ENCODE measurements at places on chromosomes 1 and 21.
A peak's percentile ranks its signal among the peaks of the same experiment; 100 is the strongest.

- no peak for DNase-seq
Measured at GRCh38 chr1:211474451-211474850, 17.5 kb downstream of the RD3 start.

- DNase-seq: no peak
Measured at GRCh38 chr1:94019327-94019726, 101.6 kb downstream of the ABCA4 start.

DNA sequence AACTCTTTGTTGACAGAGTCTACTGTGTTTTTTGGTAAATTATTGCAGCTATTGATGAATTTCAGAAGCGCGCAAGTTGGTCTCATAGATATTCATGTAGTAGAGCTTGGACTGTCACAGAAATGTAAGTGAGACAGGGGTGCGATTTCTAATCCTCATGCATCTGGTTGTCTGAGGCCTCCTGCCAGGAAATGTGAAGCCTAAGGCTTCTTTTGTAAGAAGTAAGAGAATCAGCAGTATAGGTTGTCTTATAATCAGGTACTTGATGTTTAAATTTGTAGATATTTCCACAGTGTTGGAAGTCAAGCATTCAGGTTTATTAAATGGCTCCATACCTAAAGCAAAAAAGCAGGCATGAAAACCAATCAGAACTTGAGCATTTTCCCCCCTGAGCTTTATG lies 332.9 kb upstream of the FMN2 start:
- DNase-seq: no peak

GRCh38 chr1:201758499-201759050 lies 70.4 kb upstream of the IPO9 start:
- no peak for DNase-seq

GRCh38 chr1:185157599-185158412 lies 839 bp downstream of the SWT1 start:
- no peak for DNase-seq

DNA sequence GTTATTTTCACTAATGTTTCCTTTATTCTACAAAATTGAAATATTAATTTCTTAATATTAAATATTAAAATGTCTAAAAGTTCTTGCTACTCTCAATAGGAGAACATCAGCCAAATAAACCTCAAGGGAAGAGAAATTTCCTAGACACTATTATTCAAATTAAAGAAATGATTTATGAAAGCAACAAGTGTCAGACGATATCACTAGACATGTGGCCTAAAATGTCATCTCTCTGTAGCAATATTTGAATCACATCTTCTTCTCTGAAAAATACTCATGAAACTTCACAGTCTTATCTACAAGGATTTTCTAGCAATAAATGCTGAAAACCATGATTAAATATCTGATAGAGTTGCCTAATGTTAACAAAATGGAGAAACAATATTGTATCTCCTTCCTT lies 2.5 kb upstream of the SERBP1 start:
- no peak for DNase-seq

DNA sequence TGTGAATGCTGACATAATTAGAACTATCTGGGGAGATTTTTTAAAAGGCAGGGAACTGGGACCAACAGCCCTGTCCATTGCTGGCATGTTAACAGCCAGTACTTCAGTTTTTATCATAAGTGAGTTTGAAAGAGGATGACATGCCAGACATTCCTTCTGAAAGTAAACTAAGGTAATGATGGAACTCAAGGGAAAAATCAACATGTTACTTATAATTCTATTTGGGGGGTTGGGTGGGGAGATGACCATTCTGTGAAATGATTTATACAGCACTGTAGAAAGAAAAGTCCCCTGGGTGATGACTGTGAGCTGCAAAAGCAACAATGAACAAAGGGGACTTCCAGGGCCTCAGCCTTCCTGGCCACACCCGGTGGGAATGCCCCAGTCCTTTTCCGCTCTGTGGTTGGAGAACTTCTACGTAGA lies 5.4 kb upstream of the LAMC2 start:
- peak; percentile 31 for DNase-seq

DNA sequence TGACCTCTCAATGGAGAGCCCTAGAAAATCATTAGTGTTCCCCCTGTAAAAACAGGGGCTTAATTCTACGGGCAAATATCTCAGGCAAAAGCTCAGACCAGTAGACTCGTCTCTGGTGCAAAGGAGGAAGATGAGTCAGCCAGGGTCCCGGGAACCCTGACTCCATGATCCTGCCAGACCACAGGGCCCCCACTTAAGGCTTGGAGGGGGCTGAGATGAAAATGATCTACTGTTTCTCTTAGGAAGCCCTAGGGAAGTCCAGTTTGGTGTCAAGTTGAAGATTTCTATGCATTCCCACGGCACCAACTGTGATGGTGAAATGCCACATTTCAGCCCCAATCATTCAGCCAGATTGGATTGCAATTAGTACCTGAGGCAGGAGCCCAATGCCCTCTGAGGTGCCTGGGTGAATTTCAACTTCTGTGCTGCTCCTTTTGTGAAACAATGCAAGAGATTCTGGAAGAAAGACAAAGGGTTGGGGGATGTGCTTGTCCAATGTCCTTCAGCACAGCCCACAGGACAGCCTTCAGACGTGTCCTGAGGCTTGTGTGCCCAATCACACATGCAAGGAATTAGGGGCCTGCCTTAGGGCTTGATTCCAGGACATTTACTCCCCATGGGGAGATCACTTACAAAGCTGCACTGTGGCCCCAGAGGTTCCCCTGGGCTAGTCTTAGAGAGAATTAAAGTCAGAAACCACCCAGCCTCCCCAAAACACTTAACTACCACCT lies 18.1 kb downstream of the NAV1 start:
- DNase-seq: no peak

- no peak for DNase-seq
Measured at GRCh38 chr1:16178596-16179497, 23.0 kb upstream of the EPHA2 start.

GRCh38 chr1:48674641-48675040 lies 102.0 kb downstream of the BEND5 start:
- DNase-seq: no peak

DNA sequence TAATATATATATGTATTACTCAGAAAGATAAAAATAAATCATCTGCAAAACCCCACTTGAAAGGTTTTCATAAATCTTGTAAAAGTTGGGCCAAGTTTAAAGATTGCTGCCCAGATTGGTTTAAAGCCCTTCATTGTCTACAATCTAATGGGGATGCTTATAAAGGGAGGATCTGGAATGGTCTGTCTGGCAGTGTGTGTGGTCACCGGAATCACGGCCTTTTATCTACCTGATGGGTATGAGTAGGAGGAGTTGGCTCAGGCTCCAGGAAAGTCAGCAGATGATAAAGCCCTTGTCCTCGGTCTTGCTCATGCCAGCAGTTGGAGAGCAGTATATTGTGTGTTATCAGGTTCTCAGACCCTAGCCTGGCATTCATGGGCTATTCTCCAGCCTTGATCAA lies 197.7 kb downstream of the ROR1 start:
- no peak for DNase-seq

GRCh38 chr1:84996846-84997666 lies at the start of gene MCOLN2:
MCOLN2 (minus strand) TSS chr1:84997113; CDS start chr1:84996872, 241 bp downstream.
- DNase-seq: no peak

GRCh38 chr1:53316766-53317581 lies 10.9 kb downstream of the LRP8 start:
- no peak for DNase-seq

- no peak for DNase-seq
Measured at GRCh38 chr1:242120432-242120831, 121.5 kb upstream of the MAP1LC3C start.

GRCh38 chr21:46286648-46287002 lies 483 bp downstream of the YBEY start:
- no peak for DNase-seq

DNA sequence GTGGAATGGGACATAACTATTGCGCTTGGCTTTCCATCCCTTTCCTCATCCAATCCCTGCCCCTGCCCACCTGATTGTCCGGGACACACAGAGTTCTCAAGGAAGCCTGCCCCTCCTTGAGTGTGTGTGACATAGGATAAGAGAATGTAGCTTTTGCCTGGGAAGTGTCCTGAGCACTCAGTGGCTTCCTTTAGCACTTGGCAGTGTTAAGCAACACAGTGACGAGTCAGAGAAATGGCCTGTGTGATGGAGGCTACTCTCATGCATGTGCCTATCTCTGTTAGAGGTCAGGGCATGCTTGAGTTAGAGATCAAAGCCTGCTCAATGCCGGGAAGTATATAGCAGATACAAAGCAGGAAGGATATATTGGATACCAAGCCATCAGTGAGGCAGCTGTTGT lies 289.5 kb downstream of the SIPA1L2 start:
- DNase-seq: no peak

DNA sequence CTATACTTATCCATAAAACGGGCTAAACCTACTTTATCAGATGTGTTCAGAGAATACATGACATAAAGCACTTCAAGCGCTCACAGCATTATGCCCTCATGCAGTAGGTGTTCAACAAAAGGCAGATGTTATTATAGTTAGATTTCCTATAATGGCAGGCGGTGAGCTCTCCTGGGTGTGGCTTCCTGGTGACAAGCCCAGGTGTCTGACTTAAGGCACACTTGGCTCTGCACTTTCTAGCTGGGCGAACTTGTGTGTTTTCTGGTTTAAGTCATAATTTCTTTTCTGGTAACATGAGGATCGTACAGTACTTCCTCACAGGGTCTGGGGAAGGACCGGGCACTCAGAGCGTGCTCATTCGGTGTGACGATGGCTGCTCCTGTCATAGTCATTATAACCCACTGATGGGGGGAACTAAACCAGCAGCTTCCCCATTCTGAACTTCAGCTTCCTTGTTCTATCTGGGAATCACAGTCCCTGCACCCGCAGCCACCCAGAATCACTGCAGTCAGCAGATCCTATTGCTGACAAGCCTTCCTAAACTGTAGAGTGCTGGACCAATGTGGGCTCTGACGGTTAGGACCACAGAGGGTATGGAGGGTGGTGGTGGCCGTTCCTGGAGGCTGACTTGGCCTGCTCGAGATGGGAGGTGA lies 52.8 kb downstream of the IGSF21 start:
- no peak for DNase-seq

DNA sequence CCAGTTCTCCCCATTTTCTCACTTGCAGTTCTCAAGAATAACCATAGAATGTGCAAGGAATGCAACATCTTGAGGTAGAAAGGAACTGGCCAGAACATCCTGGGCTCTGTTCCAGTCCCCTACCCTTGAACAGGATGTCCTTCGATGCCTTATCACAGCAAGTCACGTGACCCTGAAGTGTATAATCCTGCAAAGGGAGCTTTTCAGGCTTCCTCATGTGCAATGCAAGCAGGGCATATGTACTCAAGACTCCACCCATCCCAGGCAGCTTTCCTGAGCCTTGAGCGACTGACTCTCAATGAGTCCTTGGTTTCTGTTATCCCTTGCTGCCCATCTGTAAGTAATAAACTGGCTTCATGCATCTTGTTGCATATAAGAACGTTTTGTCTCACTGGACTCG lies 311.0 kb downstream of the MRPL39 start:
- no peak for DNase-seq

- DNase-seq: peak; percentile 20
Measured at GRCh38 chr21:39630191-39630591, 17.5 kb downstream of the B3GALT5 start.

- no peak for DNase-seq
Measured at GRCh38 chr1:159866905-159867663, 4.6 kb upstream of the VSIG8 start.

- no peak for DNase-seq
Measured at GRCh38 chr1:237164406-237165352, 122.7 kb downstream of the RYR2 start.

DNA sequence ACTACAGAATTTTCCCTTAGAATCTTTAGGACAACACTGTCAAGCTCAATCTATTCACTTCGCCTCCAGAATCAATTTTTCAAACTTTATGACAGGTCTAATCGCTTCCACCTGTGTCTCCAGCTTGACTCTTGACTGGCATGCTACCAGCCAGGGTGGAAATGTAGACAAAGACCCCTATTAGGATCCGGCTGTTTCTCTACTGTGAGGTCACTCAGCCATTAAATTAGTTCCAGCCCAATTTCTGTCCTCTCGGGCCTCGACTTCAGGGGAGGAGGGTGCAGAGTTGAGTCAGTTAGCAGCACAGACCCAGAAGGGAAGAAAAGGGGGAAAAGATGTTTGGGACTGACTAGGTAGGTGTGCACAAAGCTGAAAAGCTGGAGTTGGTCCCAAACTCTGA lies 78.5 kb downstream of the HLCS start:
- no peak for DNase-seq

GRCh38 chr21:23578027-23578426 lies 2029.3 kb downstream of the MRPL39 start:
- DNase-seq: no peak

GRCh38 chr1:180631194-180631765 lies 542 bp upstream of the XPR1 start:
- no peak for DNase-seq

GRCh38 chr1:53618500-53619366 lies 120.2 kb downstream of the GLIS1 start:
- no peak for DNase-seq

- no peak for DNase-seq
Measured at GRCh38 chr1:225866061-225866837, 15.9 kb downstream of the TMEM63A start.

DNA sequence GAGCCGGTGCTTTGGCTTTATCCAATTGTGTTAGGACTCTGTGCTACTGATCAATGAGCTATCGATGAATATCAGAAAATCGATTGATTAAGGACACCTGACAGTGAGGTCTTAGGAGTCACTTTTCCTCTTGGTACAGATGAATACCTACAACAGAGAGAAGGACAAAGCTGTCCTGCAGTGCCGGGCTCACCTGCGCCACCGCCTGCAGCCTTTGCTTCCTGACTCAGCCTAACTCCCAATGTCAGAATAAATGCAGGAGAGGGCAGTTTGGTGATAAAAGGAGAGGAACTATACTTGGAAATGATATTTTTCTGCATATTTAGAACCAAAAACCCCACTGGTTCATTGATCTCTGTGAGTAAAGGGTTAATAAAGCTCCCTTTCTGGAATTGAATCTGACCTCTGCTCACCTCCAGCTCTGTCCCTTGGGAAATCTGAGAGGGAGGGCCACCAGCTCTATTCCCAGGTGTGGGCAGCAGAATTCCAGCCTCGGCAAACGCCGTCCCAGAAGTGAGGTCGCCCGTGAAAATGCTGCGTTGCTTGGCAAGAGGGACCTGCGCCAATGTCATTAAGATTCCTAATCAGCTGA lies 39.3 kb downstream of the POFUT2 start:
- DNase-seq: no peak

GRCh38 chr21:17441370-17441769 lies 71.5 kb upstream of the CXADR start:
- DNase-seq: no peak

DNA sequence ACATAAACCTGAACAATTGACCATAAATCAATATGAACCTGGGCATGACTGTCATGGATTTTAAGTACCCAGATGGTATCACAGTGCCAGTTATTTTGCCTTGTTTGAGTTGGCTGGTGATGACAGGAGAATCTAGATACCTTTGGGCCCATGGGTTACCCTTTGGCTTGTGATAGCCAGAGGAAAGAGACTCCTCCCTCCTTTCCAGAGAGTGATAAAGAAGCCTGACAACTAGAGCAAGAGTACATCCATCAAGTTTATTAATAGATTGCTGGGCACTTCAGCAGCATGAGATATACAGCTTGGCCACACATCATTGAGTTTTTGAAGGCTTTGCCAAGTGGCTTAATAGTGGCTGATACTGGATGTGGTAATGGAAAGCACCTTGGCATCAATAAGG lies 6.6 kb upstream of the FMO3 start:
- no peak for DNase-seq

GRCh38 chr1:186948535-186948934 lies 119.8 kb downstream of the PLA2G4A start:
- DNase-seq: no peak

- DNase-seq: no peak
Measured at GRCh38 chr1:197036861-197037260, 30.2 kb downstream of the F13B start.

GRCh38 chr21:31992391-31992790 lies 119.6 kb downstream of the HUNK start:
- DNase-seq: no peak

GRCh38 chr1:54168206-54168965 lies 15.6 kb upstream of the CDCP2 start:
- no peak for DNase-seq
